ENCODE measurements at places on chromosomes 5 and 9.
A peak's percentile ranks its signal among the peaks of the same experiment; 100 is the strongest.

- no peak overlapping the region for H3K4me3 ChIP-seq
- H3K4me1 ChIP-seq = no peaks in the 10 kb centered on the region
- H3K36me3 ChIP-seq = peaks cover 6% of the 10 kb centered on the region
- no peaks in the 10 kb centered on the region for H3K27me3 ChIP-seq
Observed at GRCh38 chr5:116088062-116088461, 3.2 kb downstream of the COMMD10 start.

DNA sequence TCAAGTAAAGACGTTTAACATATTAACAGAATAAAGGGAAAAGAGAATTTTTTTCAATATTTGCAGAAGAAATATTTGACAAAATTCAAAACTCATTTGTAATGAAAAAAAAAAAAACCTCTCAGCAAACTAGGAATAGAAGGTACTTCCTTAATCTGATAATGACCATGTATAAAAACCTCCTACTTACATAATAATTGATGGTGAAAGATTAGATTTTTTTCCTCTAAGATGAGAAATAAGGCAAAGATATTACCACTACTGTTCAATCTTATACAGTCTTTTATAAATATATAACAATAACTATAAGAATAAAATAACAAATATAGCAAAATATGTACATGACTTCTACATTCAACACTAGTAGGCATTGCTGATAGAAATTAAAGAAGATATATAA is 424.6 kb upstream of the KLF4 start:
- no peak overlapping the region for H3K4me3 ChIP-seq
- DNase-seq = no peak
- H3K4me1 ChIP-seq = no peaks in the 10 kb centered on the region
- H3K27me3 ChIP-seq = no peaks in the 10 kb centered on the region
- no peak overlapping the region for H3K27ac ChIP-seq

- no peaks in the 10 kb centered on the region for H3K4me1 ChIP-seq
- H3K27ac ChIP-seq = no peak overlapping the region
- no peak overlapping the region for H3K4me3 ChIP-seq
- no peaks in the 10 kb centered on the region for H3K27me3 ChIP-seq
- no peak for DNase-seq
- no peaks in the 10 kb centered on the region for H3K36me3 ChIP-seq
Observed at GRCh38 chr9:88952086-88952615, 39.1 kb upstream of the S1PR3 start.

DNA sequence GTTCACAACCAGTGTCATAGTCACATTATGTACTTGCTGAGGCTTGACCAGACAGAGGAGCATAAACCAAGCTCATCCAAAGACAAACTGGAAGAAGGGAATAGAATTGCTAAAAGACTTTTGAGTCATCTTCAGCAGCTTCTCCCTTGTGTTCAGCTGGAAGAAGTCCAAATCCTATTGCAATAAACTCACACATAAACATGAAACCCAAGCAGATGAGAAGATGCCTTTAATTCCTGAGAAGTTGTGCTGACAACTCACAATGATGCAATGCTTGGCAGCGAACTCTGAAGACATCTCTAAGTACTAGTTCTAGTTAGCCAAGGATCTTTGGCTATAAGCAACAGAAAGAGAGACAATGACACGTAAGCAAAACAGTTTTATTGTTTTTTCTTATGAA is 642.1 kb downstream of the KCTD16 start:
- no peaks in the 10 kb centered on the region for H3K4me1 ChIP-seq
- H3K36me3 ChIP-seq = no peaks in the 10 kb centered on the region
- H3K27me3 ChIP-seq = no peaks in the 10 kb centered on the region
- no peak overlapping the region for H3K27ac ChIP-seq
- no peak for DNase-seq
- no peak overlapping the region for H3K4me3 ChIP-seq

- no peak overlapping the region for H3K27ac ChIP-seq
- H3K36me3 ChIP-seq = no peaks in the 10 kb centered on the region
- H3K27me3 ChIP-seq = no peaks in the 10 kb centered on the region
- no peak overlapping the region for H3K4me3 ChIP-seq
- DNase-seq = no peak
- no peaks in the 10 kb centered on the region for H3K4me1 ChIP-seq
Observed at GRCh38 chr9:29069376-29069775, 1496.1 kb upstream of the C9orf72 start.

- H3K36me3 ChIP-seq = no peaks in the 10 kb centered on the region
- H3K4me3 ChIP-seq = no peak overlapping the region
- H3K4me1 ChIP-seq = no peaks in the 10 kb centered on the region
- no peaks in the 10 kb centered on the region for H3K27me3 ChIP-seq
- no peak overlapping the region for H3K27ac ChIP-seq
- DNase-seq = no peak
Observed at GRCh38 chr5:94217216-94217615, 401.2 kb downstream of the KIAA0825 start.

GRCh38 chr9:134336228-134336627 is 10.0 kb downstream of the RXRA start:
- no peaks in the 10 kb centered on the region for H3K36me3 ChIP-seq
- peak overlapping the region; percentile 15 for H3K27ac ChIP-seq

GRCh38 chr9:37144762-37145161 is 24.4 kb downstream of the ZCCHC7 start:
- H3K27me3 ChIP-seq = no peaks in the 10 kb centered on the region
- H3K4me1 ChIP-seq = no peaks in the 10 kb centered on the region
- no peak for DNase-seq

DNA sequence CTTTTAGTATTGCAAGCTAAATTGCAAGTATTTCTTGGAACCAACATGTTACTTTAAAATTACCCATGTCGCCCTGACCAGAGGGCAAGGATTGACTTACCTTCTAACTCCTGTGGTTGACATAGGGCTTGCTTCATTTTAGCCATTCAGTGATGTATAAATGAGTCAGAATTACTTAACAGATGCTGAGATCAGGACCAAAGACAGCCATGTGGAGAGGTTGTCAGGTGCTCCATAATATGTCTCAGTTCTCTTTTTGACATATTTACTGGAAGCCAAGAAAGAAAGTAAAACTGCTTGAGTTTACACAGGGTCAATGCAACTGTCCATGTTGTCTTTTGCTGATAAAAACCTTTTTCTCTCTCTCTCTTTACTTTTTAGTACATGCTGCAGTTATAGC is 33.2 kb downstream of the F2RL2 start:
- H3K4me3 ChIP-seq = no peak overlapping the region
- no peaks in the 10 kb centered on the region for H3K27me3 ChIP-seq
- no peaks in the 10 kb centered on the region for H3K36me3 ChIP-seq
- H3K4me1 ChIP-seq = no peaks in the 10 kb centered on the region
- no peak for DNase-seq
- H3K27ac ChIP-seq = no peak overlapping the region

DNA sequence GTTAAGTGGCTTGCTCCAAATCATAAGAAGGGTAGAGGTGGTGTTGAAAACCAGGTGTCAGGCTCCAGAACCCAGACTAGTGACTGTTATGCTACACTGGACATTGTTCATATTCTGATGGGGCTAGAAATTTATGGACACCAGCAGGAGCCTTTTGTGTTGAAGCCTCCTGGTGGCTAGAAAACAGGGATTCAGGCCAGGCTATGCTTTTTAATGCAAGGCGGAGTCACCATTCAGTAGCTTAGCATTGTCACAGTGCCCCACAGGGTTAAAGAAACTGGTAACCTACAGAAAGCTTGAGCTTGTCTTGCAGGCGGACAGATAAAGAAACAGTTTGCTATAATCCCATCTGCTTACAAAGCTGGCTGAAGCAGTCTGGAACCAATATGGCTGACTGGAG is 23.0 kb upstream of the GOLM1 start:
- no peaks in the 10 kb centered on the region for H3K27me3 ChIP-seq
- no peak for DNase-seq
- H3K27ac ChIP-seq = no peak overlapping the region
- no peaks in the 10 kb centered on the region for H3K4me1 ChIP-seq

- H3K36me3 ChIP-seq = no peaks in the 10 kb centered on the region
- H3K27me3 ChIP-seq = no peaks in the 10 kb centered on the region
- no peak for DNase-seq
- H3K4me1 ChIP-seq = no peaks in the 10 kb centered on the region
- H3K27ac ChIP-seq = no peak overlapping the region
- H3K4me3 ChIP-seq = no peak overlapping the region
Observed at GRCh38 chr9:116493183-116493860, 193.8 kb upstream of the TRIM32 start.

- no peaks in the 10 kb centered on the region for H3K27me3 ChIP-seq
- no peaks in the 10 kb centered on the region for H3K4me1 ChIP-seq
- no peak overlapping the region for H3K27ac ChIP-seq
- H3K36me3 ChIP-seq = no peaks in the 10 kb centered on the region
Observed at GRCh38 chr5:76397200-76397599, 5.9 kb upstream of the IQGAP2 start.

DNA sequence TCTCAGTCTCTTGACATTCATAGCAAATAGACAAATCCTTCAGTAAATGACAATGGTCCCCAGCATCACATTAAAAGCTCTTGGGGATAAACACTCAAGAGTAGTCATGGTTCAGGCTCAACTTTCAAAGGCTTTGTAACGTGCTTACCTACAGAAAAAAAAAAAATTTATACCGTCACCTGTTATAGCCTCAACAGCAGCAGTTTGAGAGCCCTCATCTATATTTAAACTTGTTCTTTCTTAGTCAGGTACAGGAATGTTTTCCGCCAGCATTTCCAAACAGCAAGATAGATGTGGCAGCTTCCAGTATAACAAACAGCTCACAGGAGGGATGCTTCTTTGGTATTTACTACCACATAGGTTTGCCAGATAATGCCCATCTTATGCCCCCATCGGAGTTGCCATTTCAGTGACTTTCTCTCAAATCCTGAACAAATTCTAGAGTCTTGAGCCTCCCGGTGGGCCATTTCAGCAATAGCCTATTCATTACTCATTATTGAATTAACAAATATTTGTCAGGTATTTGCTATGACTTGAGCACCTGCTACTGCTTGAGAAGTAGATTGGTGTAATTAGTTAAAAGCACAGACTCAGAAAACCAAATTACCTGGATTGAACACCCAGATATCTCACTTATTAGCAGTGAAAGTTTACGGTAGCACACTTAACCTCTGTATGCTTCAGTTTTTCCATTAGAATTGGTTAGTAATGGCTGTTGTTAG is 470.0 kb downstream of the EBF1 start:
- no peak overlapping the region for H3K4me3 ChIP-seq
- no peaks in the 10 kb centered on the region for H3K4me1 ChIP-seq
- H3K27me3 ChIP-seq = no peaks in the 10 kb centered on the region
- no peak overlapping the region for H3K27ac ChIP-seq

- no peak overlapping the region for H3K27ac ChIP-seq
- DNase-seq = no peak
- H3K36me3 ChIP-seq = no peaks in the 10 kb centered on the region
Observed at GRCh38 chr5:103272377-103272776, 13.8 kb downstream of the MACIR start.

GRCh38 chr5:125148706-125149105 is 402.3 kb upstream of the ZNF608 start:
- no peaks in the 10 kb centered on the region for H3K4me1 ChIP-seq
- H3K4me3 ChIP-seq = no peak overlapping the region
- H3K27ac ChIP-seq = no peak overlapping the region
- no peaks in the 10 kb centered on the region for H3K36me3 ChIP-seq
- DNase-seq = no peak

GRCh38 chr9:13646500-13647021 is 367.1 kb upstream of the MPDZ start:
- H3K4me3 ChIP-seq = no peak overlapping the region
- no peak overlapping the region for H3K27ac ChIP-seq
- no peaks in the 10 kb centered on the region for H3K36me3 ChIP-seq
